ENCODE measurements at places on chromosomes 2 and 18.

DNA sequence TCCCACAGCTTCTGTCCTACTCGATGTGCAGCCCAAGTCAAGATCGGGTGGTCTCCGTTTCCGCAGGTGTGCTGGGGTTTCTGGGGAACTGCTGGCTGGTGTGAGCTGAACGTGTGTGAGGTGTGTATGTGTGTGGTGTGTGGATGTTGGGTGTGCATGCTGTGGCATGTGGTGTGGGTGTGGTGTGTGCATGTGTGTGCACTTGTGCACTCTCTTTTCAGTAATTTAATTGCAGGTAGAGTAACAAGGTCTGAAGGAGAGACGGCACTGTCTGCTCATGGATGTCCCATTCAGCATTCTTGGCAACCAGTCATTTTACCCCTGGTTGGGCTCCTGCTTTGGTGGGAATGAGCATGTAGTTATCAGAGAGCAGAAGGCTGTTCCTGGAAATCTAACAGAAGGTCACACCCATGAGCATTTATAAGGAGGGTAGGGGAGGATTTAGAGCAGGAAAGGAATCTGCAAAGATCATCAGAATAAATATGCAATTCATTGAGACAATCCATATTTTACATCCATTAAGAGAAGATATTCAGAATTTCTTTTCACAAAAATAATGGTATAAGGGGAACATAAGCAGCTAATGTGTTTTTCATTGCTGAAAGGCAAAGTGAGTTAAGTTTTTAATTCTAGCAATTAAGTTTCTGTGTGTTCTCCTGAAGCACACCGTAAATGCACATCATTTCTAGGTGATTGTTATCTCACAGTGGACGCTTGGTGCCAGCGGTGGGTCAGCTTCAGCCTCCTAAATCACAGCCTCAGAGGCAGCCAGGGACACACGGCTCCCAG lies 60.7 kb downstream of the ADI1 start:
- DNase-seq: no peak

GRCh38 chr2:42142547-42143184 lies 26.5 kb upstream of the EML4 start:
- DNase-seq: no peak

GRCh38 chr2:201237486-201238123 lies 22.7 kb upstream of the CASP8 start:
- DNase-seq: no peak

- DNase-seq: no peak
Measured at GRCh38 chr2:230226051-230226551, 565 bp downstream of the SP140 start.

DNA sequence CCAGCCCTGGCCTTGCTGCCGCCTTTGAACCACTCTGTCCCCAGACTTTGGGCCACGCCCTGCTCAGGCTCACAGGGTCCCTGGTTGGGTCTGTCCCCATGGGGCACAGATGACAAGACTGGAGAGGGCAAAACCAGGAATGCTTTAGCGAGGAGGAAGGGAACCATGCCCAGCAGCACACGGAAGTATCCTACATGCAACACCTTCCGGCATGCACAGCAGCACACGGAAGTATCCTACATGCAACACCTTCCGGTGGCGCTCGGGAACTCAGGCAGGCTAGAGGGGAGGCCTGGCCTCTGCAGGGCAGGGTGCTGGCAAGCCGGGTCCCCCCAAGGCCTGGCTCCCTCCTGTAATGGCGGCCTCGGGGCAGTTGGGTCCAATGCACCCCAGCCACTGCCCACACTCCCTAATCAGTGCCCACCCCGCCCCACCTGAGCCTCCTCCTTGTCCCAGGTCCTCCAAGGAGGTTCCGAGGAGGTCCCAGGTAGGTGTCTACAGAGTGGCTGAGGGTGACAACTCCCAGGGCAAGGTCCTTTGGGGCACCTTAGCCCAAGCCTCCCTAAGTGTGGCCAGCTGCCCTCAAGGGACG lies 33.6 kb upstream of the SNED1 start:
- no peak for DNase-seq

GRCh38 chr2:106864051-106864450 lies 21.9 kb downstream of the ST6GAL2 start:
- DNase-seq: no peak

DNA sequence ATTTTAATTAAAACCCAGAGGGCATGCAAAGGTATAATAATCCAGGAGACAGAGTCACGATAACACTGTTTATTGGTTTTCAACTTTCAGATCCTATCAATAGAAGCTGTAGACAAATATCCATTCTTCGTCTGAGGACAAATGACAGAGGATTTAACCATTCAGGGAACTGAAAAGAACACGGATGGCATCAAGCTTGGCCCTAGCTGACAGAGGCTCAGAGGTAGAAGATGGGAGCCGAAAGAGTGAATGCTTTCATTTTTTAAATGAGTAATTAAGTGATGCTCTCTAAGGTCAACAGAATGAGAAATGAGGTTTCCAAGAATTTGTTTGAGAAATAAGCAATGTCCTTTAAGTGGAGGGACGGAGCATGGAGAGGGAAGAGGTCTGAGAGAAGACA lies 62.1 kb downstream of the BCL2 start:
- DNase-seq: no peak

Data from AG04450 (cell line).